ENCODE measurements at places on chromosomes 3 and 15.

DNA sequence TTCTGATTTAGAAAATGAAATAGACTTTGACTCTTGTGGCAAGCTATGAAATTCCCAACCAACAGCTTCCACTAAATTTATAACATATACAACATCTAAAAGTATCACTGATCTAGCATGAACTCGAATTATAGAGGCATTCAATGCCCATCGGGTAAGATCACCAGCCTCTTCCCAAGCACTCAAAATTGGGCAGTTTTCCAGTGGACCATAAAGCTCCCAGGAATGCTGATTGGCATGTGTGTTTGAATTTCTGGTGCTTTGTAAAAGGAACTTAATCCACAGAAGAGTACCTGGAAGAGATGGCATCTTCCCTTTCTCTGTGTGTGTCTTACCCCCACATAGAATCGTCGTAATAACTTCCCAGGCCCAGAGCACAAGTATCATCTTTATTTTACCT lies 10.0 kb downstream of the LRTM1 start:
- DNase-seq = no peak

- DNase-seq = peak; percentile 99
Measured at GRCh38 chr15:71201477-71201876, 86.2 kb downstream of the THSD4 start.

- DNase-seq = no peak
Measured at GRCh38 chr3:143266511-143266910, 146.9 kb downstream of the CHST2 start.

GRCh38 chr3:185647880-185648210 lies 61.8 kb downstream of the SENP2 start:
- DNase-seq = no peak

GRCh38 chr15:75195122-75195765 lies 6.4 kb upstream of the C15orf39 start:
- DNase-seq = peak; percentile 75

- no peak for DNase-seq
Measured at GRCh38 chr3:156148946-156149381, 28.6 kb downstream of the KCNAB1 start.

GRCh38 chr3:151275091-151275490 lies 3.3 kb downstream of the P2RY14 start:
- peak; percentile 87 for DNase-seq

DNA sequence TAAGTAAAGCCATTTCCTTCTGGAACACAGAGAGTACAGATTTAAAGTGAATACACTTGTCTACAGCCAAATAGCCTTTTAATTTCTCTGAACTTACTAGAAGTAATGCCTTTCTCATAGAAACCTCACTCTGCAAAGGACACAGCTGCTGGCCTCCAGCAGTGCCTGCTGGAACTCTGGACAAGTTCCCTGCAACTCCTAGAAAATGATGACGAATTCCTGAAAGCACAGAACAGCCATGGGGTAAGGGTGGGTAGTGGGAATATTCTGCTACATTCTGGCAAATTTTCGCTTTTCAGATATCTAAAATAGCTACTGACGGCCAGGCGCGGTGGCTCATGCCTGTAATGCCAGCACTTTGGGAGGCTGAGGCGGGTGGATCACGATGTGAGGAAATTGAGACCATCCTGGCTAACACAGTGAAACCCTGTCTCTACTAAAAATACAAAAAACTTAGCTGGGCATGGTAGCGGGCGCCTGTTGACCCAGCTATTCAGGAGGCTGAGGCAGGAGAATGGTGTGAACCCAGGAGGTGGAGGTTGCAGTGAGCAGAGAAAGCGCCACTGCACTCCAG lies 34.4 kb downstream of the RYK start:
- no peak for DNase-seq

DNA sequence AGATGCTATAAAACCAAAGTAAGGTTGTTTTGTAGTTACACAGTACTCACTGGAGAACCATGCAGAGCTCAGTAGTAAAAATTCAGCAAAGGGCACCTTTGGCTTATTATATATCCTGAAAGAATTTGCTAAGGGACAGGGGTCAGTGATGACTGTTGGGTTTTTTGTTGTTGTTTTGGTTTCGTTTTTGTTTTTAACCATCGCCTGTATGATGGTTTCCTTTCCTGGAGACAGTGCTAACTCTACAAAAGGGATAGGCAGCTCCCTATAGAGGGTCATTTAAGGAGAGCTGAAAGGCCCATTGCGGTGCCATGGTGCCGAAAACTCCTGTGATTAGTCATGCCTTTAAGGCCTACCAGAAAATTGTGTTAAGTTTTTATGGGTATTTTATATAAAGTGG lies 118.2 kb upstream of the GOLIM4 start:
- no peak for DNase-seq

DNA sequence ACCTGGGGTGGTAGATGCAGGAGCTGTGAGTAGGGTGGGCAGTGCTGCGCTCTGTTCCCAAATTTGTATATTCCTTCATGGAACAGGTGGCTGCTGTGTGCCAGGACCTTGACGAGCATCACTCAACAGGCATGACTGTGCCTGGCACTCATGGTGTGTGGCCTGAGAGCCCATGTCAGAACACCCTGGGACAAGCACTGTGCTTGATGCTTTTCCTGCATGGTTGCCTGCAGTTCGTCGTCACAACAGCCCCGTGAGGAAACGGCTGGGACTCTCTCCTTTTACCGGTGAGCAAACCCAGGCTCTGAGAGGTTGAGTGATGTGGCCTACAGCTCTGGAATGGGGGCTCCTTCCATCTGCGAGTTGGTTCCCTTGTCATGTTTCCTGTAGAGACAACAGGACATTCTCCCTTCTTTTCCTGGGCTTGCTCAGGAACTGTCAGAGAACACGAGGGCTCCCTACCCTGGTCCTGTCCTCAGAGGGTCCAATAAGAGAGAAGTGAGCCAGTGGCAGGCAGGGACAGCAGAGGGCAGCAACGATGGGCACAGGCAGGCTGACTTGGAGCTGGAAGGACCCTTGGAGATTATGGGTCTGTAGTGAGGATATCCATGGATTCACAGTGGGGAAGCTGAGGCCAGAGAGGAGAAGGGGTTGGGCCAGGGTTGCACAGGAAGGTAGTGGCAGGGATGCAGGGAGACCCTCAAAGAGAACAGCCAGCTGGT lies 37.4 kb downstream of the PRKCD start:
- no peak for DNase-seq

DNA sequence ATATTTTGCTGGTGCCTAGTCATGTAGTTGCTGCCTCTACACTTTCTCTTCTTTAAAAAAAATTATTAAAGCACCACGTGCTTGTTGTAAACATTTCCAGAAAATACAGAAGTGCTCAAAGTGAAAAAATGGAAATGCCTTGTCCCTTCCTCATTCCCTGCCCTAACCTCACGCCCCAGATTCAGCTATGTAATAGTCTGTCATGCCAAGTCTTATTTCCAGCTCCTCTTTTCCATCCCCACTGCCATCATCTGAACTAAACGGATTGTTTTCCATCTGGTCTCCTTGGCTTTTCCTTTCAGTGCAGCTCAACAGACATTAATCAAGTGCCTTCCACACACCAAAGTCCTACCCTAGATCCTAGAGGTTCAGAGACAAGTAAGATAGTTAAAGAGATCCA lies 15.5 kb downstream of the ZNF774 start:
- no peak for DNase-seq

GRCh38 chr3:156750874-156751245 lies 75.3 kb upstream of the LEKR1 start:
- no peak for DNase-seq

GRCh38 chr3:66485291-66485968 lies 15.4 kb downstream of the LRIG1 start:
- DNase-seq = peak; percentile 96

DNA sequence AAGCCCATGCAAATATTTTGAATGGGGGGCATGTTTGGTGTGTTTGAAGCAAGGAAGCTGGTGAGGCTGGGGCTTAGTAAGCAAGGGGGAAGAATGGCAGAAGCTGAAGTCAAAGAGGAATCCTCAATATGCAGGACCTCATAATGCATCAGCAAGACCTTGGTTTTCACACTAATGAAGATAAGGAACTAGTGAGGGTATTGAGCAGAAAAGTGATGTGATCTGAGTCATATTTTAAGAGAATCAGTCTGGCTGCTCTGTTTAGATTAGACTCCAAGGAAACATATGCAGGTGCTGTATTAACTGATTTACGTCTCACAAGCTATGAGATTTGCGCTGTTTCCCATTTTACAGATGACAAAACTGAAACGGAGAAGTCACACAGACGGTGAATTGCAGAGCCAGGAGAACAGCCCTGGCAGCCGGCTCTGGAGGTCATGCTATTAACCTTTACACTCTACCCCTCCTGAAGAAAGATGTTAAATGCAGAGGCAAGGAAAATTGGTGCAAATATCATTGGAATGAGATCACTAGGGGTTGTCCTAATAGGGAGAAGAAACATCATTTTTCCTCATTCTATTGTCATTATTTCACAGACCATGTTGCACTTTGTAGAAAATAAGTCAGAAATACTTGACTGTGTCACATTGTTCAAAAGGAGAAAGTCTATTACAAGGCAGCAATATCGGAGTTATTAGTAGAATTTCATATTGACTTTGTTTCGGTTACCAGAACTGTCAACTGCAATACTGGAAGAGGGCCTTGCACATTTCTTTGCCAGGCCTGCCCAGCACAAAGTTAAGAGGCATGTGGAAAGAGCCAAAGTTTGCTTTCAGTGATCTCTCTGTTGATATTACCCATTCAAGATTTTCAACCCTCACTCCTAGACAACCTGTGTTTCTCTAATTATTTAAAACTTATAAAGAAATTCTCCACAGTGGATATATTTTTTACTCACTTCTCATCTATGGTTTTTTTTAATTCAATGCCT lies 64.9 kb downstream of the COL8A1 start:
- no peak for DNase-seq

- peak; percentile 14 for DNase-seq
Measured at GRCh38 chr3:51967384-51968169, at the start of gene PCBP4. PCBP4 (minus strand) TSS chr3:51967454; CDS start chr3:51961240, 6,214 bp downstream.

DNA sequence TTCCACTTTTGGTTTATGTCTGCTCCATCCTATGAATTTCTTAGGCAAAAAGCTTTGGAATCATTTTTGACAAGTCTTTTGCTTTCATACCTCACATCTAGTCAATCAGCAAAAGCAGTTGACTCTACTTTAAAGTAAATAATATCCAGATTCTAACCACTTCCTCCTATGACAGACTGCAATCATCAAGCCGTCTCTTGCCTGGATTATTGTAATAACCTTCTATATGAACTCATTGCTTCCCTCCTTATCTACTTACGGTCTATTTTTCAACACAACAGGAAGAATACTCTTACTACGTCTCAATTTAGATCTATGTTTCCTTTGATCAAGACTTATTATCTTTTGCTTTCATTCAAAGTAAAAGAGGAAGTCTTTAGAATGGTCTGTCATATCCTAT lies 20.7 kb downstream of the CLDN1 start:
- no peak for DNase-seq

- DNase-seq = no peak
Measured at GRCh38 chr3:82103241-82103640, 341.8 kb upstream of the GBE1 start.

- DNase-seq = peak; percentile 23
Measured at GRCh38 chr3:69385723-69386555, at the start of gene FRMD4B. FRMD4B (minus strand) TSS chr3:69386088; CDS start chr3:69385989, 99 bp downstream.

DNA sequence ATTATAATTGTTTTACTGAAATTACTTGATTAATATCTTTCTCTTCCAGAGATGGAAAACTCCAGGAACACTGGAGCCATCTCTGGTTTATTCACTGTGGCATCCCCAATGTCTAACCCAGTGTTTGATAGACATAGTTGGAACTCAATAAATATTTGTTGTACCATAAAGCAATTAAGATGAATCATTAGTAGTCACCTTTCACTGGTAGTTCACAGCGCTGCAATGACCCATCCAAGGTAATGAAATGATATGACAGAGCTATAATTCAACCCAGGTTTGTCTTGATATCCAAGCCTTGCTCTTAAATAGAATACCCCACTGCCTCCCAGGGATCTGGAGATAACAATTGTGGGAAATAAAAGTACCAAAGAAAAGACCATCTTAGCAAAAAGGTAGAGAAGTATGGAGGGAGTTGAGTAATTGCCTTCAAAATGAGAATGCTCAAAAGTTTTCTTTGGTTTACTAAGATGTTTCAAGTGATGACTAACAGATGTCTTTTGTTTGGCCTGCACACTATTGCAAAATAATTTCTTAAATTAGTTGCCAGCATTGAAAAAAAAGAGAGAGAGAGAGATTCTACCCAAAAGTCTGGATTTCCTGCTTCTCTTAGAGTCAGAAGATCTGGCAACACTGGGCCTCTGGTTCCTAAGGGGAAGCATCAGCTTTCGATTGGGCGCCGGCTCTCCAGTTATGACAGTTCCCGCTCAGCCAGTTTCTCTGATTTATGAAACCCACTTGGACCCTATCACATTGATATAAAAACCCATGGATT lies 348.5 kb downstream of the ERC2 start:
- no peak for DNase-seq

- DNase-seq = no peak
Measured at GRCh38 chr15:94247789-94248638, 16.7 kb downstream of the MCTP2 start.

- DNase-seq = no peak
Measured at GRCh38 chr15:50710585-50710984, 24.0 kb upstream of the TRPM7 start.

GRCh38 chr3:195895861-195896360 lies 12.4 kb downstream of the TNK2 start:
- peak; percentile 45 for DNase-seq

DNA sequence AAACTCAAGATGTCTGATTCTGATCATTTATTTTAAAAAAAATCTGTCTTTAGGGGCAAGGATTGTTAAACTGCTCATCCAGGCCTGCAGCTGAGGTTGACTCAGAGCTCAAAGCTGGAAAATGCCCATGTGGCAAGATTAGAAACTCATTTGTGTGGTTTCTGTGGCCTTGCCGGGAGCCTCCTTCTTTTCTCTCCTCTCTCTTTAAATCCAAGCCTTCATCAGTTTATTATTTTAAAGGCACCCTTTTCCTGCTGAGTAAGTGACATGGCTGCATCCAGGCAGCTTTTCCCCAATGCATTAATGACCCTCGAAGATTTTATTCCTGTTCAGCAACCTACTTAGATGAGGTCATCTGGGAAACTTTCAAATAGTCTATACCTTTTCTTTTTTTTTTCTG lies 221.3 kb upstream of the CDIN1 start:
- no peak for DNase-seq

DNA sequence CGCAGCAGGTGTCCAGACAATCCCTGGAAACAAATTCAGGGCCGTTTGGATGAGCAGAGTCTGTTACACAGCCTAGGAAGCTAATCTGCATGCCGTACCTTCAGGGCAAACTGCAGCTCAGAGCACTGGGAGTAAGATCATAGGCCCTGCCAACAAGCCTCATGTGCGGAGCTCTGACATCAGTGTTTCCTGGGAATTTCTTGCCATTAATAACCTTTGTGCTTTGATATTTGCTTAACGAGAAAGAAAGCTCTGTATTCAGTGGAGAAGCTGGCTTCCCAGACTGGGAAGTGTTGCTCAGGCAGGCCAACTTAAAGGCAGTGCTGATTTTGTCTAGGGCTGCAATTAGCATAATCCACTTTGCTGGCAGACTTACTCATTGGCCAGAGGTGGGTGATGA lies 116.1 kb upstream of the KLHL25 start:
- DNase-seq = no peak

Measured in NCI-H2171 treated with DMSO at 0.1 percent for 48 hours (cell line).